Activated CD4-positive, alpha-beta T cell treated with anti-CD3 and anti-CD28 coated beads for 1 hour (primary cell): ENCODE measurements at places on chromosomes 11 and 22.

DNA sequence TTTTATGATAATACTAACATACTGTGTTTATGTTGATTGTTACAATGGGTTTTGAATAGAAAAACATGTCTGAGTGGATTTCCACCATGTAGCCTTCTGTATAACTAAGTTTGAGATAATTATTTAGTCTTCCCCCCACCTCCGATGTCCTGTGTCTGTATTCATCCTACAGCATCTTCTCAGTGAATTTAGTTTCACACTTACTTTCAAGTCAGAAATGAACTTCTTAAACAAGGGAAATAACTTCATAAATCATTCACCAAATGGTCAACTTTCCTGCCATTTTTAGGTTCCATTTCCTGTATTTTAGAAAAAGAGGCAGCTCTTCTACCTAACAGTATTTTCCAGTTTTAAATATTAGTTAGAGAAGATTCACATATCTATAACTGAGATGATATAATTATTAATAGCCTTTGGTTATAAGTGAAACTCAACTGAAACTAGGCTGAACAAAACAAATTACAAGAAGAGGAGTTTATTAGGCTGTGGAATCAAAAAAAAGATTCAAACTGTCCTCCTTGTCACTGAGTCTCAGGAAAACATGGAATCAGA, 3.5 kb downstream of the OR51B5 start:
- no peak for DNase-seq

GRCh38 chr11:11582011-11582701, 39.6 kb downstream of the GALNT18 start:
- DNase-seq = no peak

DNA sequence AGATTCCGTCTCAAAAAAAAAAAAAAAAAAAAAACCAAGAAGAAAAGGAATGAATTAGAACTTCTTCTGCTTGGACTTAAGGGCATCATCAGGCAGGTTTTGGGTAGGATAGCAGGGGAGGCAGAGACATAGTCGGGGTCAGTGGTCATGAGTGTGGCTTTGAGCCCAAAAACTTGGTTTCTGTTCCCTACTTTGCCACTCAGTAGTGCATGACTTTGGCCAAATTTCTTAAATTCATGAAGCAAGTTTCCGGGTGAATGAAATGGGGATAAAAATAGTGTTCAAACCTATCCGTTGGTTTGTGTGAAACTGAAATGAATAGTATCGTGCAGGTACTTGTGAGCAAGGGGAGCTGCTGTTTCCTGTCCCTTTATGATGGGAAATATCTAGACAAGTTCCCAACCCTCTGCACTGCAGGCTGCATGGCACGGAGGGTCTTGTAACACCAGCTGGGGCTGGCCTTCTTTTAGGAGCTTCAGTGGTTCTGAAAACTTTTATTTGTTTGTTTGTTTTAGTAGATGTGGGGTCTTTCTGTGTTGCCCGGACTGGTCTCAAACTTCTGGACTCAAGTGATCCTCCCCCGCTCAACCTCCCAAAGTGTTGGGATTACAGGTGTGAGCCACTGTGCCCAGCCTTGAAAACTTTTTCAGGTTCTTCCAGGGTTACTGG, 18.4 kb downstream of the NEAT1 start:
- DNase-seq = no peak

- peak; percentile 31 for DNase-seq
These were observed 492 bp downstream of the JHY start for GRCh38 chr11:122882857-122883645.

- DNase-seq = no peak
These were observed 196.2 kb upstream of the E2F8 start for GRCh38 chr11:19436932-19437331.

GRCh38 chr11:100791860-100792259, 104.8 kb downstream of the ARHGAP42 start:
- DNase-seq = no peak

DNA sequence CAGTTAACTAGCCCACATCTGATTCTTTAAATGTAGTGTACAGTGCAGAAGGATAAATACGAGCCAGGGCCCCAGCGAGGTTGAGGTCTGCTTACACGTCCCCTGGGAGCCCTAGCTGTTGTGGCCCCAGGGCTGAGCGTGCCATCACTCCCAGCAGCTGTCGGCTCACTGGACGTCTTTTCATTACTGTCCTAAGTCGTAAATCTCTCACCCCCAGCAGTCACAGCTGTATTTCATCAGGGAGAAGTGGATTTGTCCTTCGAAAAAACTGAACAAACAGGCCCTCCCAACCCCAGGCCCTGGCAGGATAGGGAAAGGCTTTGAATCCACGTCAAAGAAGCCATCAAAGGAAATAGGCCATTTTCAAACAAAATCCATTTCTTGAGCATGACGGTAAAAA, 110.4 kb upstream of the CSNK2A3 start:
- DNase-seq = no peak

GRCh38 chr11:123159183-123159857, 35.7 kb downstream of the CLMP start:
- DNase-seq = no peak

- DNase-seq = no peak
These were observed 6.2 kb downstream of the KCNQ1OT1 start for GRCh38 chr11:2693271-2694261.

DNA sequence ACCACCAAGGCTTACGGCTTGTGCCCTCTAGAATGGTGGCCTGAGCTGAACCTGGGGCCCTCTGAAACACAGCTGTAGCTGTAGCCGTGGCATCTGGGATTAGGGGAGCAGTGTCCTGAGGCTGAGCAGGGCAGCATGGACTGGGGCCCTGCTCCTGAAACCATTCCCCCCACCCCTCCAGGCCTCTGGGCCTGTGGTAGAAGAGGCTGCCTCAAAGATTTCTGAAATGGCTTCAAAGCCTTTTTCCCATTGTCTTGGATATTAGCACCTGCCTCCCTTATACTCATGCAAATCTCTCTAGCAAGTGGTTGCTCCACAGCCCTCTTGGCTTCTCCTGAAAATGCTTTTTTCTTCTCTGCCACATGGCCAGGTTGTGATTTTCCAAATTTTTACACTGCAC, 106.9 kb downstream of the CTNND1 start:
- no peak for DNase-seq

DNA sequence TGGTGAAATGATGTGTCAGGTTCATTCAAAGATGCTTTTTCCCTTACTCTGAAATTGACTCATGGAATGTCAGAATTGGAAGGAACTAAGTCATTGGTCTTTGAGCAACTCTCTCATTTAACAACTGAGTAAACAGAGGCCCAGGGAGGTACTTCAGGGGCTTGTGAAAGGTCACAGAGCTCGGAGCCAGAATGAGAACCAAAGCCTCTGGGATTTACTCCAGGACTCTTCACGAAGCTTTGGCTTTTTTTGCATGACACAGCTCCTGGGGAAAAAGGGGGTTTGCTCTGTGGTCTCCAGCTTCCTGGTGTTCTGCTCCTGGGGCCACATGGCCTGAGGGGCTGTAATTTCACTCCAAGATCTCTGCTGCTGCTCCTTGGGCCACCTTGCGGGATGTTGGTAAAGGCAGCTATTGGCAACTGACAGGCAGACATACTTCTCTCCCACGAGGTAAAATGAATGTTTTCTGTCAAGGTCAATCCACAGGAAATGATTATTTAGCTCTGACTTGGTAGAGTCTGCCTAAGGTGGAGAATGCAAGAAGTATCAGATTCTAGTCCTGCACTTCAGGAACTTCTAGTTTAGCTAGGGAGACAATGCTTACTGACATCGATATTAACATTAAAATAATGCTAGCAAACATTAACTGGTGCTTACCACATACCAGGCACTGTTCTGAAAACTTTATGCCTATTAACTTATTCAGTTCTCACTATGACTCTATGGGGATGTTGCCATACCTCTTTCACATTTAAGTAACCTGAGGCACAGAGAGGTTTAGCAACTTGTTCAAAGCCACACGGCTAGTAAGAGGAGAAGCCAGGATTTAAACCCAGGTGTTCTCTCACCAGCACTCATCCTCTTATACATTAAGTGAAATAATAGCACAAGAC, 16.1 kb downstream of the PKNOX2 start:
- no peak for DNase-seq

DNA sequence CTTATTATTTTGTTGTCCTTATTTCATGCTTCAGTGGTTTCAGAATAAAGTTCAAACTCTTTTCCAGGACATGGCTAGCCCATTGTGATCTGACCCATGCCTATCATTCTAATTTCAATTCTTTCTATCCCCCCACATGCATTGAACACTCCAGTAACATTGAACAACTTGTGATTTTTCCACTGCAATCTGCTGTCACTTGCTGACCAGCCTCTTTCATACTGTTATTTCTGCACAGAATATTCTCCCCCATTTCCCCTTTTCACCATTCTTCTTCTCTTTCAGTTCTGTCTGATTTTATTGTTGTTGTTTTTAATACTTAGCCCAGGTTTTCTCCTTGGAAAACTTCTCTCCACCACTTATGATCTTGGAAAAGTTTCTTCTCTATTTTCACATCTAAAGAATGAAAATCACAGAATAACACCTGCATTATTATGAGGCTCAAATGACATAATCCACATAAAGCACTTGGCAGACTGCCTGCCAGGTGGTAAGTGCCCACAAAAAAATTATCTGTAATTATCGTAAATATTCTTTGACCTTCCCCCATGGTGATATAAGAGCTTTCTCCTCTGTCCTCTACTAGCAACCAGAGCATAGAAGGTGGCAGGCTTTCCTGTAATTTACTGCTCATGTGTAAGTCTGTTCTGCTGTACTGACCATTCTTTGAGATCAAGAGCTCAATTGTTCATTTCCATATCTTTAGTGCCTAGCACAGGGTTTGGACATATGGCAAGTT, 51.9 kb upstream of the EED start:
- DNase-seq = no peak

- DNase-seq = no peak
These were observed 62.9 kb upstream of the ATXN10 start for GRCh38 chr22:45608763-45609180.

DNA sequence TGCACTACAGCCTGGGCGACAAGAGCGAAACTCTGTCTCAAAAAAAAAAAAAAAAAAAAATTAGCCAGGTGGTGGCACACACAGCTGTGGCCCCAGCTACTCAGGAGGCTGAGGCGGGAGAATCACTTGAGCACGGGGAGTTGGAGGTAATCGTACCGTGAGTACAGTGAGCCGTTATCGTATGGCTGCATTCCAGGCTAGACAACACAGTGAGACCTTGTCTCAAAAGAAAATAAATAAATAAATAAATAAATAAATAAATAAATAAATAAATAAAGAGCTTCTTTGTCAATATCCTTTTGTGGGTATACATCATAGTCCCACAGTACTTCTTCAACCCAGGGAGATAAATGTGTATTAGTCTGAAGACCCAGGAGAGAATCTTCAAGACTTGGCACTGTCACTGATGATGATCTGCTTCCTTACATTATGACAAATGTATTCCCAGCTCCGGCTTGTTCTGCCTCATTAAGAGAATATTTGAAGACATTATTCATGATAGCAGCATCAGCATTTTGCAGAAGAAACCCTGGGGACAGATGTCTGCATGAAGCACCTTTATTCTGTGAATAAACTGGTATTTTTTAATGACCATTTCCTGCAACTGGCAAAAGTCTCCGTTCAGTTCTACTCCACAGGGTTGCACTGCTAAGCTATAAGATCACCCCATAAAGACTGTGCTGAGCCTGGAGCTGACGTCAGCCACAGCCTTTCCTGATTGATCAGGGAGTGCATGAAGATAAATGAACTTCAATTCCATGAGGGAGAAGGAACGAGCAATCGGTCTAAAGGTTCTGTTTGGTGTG, 1.6 kb upstream of the ACY3 start:
- DNase-seq = no peak

DNA sequence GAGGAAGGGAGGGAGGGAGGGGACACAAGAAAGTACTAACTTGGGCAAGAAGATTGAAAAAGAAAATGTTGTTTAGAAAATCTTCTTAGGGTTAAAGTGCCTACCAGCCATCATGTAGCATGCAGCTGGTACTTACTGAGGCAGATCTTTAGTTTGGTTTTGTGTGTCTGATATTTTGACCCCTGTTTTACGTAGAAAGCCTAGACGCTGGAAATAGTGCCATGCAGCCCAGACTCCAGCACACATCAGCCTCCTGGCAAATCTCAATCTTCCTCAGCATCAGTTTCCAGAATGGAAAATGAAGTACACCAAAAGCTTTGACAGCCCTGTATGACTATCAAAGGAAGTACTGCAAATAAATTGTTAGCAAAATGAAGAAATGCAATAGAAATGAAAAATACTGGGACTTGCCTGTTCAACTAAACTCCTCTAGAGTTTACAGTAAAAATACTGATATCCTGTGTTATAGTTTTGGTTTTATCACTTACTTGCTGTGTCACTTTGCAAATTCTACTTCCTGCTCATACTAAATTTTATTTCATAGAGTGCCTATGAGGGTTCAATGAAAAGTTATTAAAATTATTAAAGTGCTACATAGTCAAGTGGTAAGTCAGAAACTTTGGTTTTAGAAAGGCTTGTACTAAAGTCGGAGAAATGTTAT, 7.4 kb downstream of the USP28 start:
- DNase-seq = no peak

- DNase-seq = no peak
These were observed 46.3 kb downstream of the LDLRAD3 start for GRCh38 chr11:35990170-35990569.

DNA sequence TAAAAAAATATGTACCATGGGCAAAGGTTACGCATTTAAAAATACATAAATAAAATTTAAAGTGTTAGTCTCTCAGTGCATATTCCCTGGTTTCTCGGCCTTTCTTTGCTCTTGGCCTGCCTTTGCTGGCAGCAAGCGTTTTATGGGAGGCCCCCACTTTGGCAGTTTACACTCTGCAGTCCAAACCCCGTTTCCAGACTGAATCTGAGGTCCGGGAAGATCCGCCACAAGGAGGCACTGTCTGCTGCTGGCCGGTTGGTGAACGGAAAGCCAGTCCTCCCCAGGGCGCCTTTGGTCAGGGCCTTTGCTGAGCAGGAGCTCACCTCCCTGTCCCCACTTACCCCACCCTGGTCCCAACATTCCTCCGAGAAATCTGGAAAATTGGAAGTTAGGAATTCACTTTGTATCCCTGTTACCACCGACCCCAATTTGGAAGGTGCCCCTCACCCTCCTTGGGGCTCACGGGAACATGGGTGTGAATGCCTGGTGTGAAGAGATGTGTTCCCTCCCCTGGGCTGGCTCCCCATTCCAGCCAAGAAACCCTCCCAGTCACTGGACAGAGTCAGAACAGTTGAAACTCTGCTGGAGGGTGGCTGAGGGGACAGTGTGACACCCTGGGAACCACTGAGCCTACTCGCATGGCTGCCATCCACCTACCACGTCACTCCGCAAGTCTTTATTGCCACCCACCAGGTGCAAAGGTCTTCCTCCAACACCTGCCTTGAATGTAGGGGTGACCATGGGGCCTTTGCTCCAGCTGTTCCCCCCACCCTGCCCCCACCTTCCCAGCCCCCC, 9.4 kb upstream of the SF1 start:
- DNase-seq = no peak

- DNase-seq = no peak
These were observed 14.3 kb upstream of the BCL9L start for GRCh38 chr11:118939953-118940598.

- peak; percentile 33 for DNase-seq
These were observed 23.6 kb downstream of the ALX4 start for GRCh38 chr11:44286268-44286880.

DNA sequence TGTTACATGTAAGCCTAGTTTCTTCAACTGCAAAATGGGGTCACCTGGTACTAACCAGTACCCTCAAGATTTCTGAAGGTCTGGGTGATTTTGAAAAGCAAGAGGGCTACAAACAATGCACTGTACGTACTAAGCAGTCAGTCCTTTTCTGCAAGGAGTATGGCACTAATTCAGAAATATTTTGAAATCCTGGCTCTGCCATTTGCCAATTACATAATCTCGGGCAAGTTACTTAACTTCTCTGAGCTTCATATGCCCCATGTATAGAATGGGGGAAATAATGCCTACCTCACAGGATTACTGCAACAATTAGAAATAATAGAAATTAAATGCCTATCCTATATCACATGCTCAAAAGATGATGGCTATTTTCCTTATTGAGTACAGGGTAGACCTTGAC, 60.7 kb upstream of the CCDC89 start:
- DNase-seq = no peak
